ENCODE measurements at places on chromosomes 3 and 15.

DNA sequence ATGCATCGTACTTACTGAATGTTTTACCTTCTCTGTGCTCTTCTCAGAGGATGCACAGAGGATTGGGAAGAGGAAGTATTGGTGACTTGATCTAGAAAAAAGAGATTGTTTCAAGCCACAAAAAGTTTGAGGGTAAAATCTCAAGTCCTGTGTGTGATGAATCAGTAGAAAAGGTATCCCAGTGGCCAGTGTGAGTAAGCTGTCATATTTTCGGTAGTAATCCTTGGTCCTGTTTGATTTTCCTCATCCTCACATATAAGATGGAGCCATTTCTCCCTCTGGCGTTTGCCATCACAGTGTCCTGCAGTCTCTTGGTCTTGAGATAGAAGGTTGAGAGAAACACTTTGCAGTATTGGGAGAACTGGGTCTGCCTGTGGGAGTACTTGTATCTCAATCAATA, 166.8 kb downstream of the LPP start:
- H3K27ac ChIP-seq, result no peak overlapping the region
- H3K27me3 ChIP-seq, result no peaks in the 10 kb centered on the region
- no peaks in the 10 kb centered on the region for H3K36me3 ChIP-seq
- no peak for DNase-seq

- no peaks in the 10 kb centered on the region for H3K27me3 ChIP-seq
- no peak overlapping the region for H3K27ac ChIP-seq
- no peak overlapping the region for H3K4me3 ChIP-seq
- H3K36me3 ChIP-seq, result no peaks in the 10 kb centered on the region
These were observed 44.2 kb upstream of the ACP3 start for GRCh38 chr3:132273036-132273435.

GRCh38 chr3:129530251-129530791, 1.9 kb downstream of the RHO start:
- no peaks in the 10 kb centered on the region for H3K36me3 ChIP-seq
- H3K27ac ChIP-seq, result no peak overlapping the region
- H3K4me1 ChIP-seq, result peaks cover 21% of the 10 kb centered on the region
- DNase-seq, result peak; percentile 57
- no peak overlapping the region for H3K4me3 ChIP-seq
- H3K27me3 ChIP-seq, result no peaks in the 10 kb centered on the region

DNA sequence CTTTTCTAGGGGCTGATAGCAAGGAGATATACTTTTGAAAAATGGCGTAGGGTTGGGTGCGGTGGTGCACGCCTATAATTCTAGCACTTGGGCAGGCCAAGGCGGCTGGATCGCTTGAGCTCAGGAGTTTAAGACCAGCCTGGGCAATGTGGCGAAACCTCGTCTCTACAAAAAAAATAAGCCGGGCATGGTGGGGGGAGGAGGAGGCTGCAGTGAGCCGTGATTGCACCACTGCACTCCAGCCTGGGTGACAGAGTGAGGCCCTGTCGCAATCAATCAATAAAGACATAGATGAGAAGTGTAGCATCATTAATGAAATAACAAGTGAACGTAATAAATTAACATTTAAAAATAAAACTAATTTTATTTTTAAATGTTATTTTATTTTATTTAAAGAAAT, 134.6 kb downstream of the SLCO3A1 start:
- no peaks in the 10 kb centered on the region for H3K36me3 ChIP-seq
- peaks cover 4% of the 10 kb centered on the region for H3K4me1 ChIP-seq
- H3K27ac ChIP-seq, result no peak overlapping the region
- no peaks in the 10 kb centered on the region for H3K27me3 ChIP-seq
- no peak overlapping the region for H3K4me3 ChIP-seq

DNA sequence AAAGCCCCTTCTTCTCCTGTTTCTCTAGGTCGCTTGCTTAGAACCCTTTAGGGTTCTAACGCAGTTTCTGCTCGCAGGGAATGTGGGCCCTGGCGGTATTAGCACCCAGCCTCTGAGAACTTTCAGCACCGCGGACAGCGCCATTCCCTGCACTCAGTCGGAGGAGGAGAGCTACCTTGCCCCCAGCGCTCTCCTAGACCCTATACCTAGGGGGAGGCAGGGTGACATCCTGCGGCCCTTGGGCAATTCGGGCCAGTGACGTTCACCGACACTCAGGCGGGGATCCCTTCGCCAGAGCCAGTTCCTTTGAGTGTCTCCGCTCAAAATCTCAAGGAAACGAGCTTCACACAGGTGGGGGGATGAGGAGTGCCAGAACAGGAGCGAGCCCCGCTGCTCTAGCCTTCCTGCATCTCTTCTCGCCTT, 1.3 kb downstream of the SLC7A14 start:
- DNase-seq, result peak; percentile 96
- H3K4me1 ChIP-seq, result no peaks in the 10 kb centered on the region
- no peaks in the 10 kb centered on the region for H3K36me3 ChIP-seq
- peaks cover 19% of the 10 kb centered on the region for H3K27me3 ChIP-seq
- H3K27ac ChIP-seq, result no peak overlapping the region

- no peaks in the 10 kb centered on the region for H3K4me1 ChIP-seq
These were observed 75.6 kb downstream of the SAMMSON start for GRCh38 chr3:70075101-70075500.

- no peaks in the 10 kb centered on the region for H3K27me3 ChIP-seq
- no peaks in the 10 kb centered on the region for H3K4me1 ChIP-seq
- H3K4me3 ChIP-seq, result no peak overlapping the region
- DNase-seq, result no peak
- no peaks in the 10 kb centered on the region for H3K36me3 ChIP-seq
- no peak overlapping the region for H3K27ac ChIP-seq
These were observed 933.1 kb downstream of the EPHA3 start for GRCh38 chr3:90040554-90040953.

- no peaks in the 10 kb centered on the region for H3K36me3 ChIP-seq
- DNase-seq, result no peak
- H3K4me1 ChIP-seq, result no peaks in the 10 kb centered on the region
- no peaks in the 10 kb centered on the region for H3K27me3 ChIP-seq
These were observed 274.7 kb downstream of the ERC2 start for GRCh38 chr3:56193519-56193918.

- no peaks in the 10 kb centered on the region for H3K27me3 ChIP-seq
- H3K36me3 ChIP-seq, result no peaks in the 10 kb centered on the region
- no peak for DNase-seq
- H3K27ac ChIP-seq, result no peak overlapping the region
These were observed 25.8 kb downstream of the ALDH1L1 start for GRCh38 chr3:126154391-126155279.

DNA sequence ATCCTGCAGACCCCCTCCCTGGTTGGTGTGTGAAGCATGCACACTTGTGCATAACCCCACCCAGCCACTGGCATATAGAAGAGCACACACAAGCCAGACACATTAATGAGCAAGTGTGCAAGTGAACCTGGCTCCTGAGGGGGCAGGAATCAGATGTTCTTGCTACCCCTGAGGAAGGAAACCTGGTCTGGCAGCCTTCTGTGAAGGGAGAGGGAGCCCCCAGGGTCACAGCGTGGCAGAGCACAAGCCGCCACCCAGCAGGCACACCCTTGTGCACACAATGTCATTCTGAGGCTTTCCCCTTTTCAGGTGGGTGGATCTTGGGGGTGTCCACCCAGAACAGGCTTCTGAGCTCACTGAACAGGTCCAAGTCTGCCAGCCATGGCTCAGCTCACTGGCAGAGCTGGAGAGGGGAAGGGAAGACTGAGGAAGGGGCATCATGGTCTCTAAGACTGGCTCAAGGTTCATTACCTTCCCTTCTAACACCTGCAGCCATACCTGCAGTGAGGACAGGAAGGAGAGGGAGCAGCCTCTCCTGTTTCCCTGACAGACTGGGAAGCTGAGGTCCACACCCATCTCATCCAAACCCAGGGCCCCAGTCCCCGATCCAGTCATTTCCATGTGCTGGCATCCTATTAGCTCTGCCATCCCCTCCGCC, 31.6 kb upstream of the SEMA3F start:
- DNase-seq, result no peak
- no peaks in the 10 kb centered on the region for H3K27me3 ChIP-seq
- no peak overlapping the region for H3K27ac ChIP-seq
- H3K4me3 ChIP-seq, result no peak overlapping the region
- peaks cover 19% of the 10 kb centered on the region for H3K4me1 ChIP-seq

DNA sequence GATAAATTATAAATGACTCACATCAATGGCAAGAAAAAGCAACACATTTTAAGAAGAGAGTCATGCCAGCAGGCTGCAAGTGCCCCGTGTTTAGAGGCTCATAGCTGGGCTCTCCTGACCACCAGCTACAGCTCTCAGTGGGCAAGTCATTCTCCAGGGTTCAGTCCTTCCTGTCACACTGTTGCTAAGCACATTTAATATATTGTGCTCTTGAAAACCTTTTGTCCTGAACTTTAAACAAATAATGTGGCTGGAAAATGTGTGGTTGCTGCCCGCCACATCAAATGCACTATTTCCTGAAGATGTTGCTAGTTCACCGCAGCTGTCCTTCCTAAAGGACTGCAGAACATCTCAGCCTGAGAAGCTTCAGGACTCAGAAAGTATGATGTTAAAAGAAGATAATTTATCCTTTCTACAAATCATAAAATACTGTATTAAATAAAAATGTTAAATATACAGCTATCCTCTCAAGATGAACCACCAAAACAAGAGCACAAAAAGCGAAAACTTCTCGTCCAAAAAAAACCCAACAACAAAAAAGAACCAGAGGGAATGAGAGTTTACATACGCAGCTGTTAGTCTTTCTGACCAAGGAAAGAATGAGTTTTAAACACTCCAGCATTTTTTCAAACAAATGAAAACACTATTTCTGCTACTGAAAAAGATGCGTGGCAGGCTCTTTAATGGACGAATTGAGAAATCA, 951 bp downstream of the TARS3 start:
- peak overlapping the region; percentile 77 for H3K4me3 ChIP-seq
- H3K36me3 ChIP-seq, result peaks cover 10% of the 10 kb centered on the region
- no peaks in the 10 kb centered on the region for H3K27me3 ChIP-seq
- no peak for DNase-seq
- H3K27ac ChIP-seq, result no peak overlapping the region
- peaks cover 2% of the 10 kb centered on the region for H3K4me1 ChIP-seq

DNA sequence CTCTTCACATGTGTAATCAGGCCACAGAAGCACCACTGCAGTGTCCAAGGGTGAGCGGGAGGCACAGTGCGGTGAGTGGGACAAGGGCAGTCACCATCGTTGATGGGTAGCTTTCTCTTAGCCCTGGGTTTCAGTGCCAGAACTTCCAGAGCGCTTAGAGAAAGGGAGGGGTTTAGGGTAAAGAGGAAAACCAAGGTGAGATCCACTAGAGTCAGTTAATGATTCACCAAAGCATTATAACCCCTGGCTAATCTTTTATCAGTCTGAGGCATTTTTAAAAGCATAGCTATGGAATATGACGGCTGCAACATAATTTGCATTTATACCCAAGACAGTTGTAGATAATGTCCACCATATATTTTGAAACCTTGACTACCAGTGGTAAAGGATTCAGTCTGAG, 94.8 kb downstream of the SHQ1 start:
- no peaks in the 10 kb centered on the region for H3K36me3 ChIP-seq
- no peaks in the 10 kb centered on the region for H3K4me1 ChIP-seq
- H3K4me3 ChIP-seq, result no peak overlapping the region
- no peak for DNase-seq
- no peaks in the 10 kb centered on the region for H3K27me3 ChIP-seq

DNA sequence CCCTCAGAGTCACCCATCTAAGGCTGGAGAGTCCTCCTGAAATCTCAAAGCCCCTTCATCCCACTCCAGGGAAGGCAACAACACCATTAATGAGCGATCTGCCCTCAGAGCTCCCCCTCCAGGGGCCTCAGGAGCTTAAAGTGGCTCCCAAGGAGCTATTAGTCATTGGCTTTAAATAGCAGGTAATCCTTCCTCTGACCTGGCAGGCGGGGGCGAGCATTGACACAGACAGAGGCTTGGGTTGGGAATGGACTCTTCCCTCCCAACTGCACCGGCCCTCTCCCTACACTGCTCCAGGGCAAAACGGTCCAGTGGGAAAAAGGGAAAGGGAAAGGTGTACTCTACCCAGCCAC, 1.4 kb downstream of the MFGE8 start:
- H3K4me3 ChIP-seq, result peak overlapping the region; percentile 89
- peaks cover 27% of the 10 kb centered on the region for H3K4me1 ChIP-seq
- DNase-seq, result no peak

- H3K4me3 ChIP-seq, result no peak overlapping the region
- no peaks in the 10 kb centered on the region for H3K27me3 ChIP-seq
- no peaks in the 10 kb centered on the region for H3K36me3 ChIP-seq
- H3K4me1 ChIP-seq, result no peaks in the 10 kb centered on the region
These were observed 211.8 kb upstream of the DPH6 start for GRCh38 chr15:35757765-35758164.

DNA sequence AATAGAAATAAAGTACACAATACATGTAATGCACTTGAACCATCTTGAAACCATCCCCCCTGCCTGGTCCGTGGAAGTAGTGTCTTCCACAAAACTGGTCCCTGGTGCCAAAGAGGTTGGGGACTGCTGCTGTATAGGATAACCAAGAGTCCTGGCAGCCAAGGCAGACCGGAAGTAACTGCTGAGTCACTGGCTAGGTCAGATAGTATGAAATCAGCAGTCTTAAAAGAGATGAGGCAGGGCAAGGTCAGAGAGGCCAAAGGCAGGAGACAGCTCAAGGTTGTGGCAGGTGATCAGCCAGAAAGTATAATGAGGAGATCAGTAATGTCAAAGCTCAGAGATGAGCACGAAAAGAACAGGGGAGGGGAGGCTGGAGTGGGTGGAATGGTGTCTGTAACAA, 60.2 kb downstream of the MAP3K13 start:
- no peak for DNase-seq
- no peak overlapping the region for H3K4me3 ChIP-seq
- H3K4me1 ChIP-seq, result no peaks in the 10 kb centered on the region
- H3K36me3 ChIP-seq, result no peaks in the 10 kb centered on the region
- no peak overlapping the region for H3K27ac ChIP-seq

- H3K27ac ChIP-seq, result no peak overlapping the region
- H3K36me3 ChIP-seq, result no peaks in the 10 kb centered on the region
- DNase-seq, result no peak
- H3K27me3 ChIP-seq, result no peaks in the 10 kb centered on the region
These were observed 19.0 kb downstream of the PDHB start for GRCh38 chr3:58414538-58415197.

DNA sequence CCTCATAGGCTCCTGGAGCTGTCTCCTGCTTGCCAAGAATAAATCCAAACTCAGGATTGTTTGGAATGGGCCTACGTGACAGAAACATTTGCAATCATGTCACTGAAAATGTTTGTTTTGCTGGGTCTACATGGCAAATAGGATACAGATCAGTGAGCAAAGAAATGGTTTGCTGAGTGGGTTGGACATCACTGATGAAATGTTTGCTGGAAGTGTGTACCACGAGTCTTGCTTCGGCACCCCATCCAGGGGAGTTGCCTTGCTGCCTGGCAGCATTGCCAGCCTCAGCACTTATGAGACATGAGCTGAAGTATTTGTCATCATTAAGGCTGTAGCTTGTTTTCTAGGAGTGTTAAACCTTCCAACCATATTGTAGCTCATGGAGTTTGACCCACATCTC, 213.3 kb upstream of the CFAP20DC start:
- no peaks in the 10 kb centered on the region for H3K4me1 ChIP-seq
- H3K36me3 ChIP-seq, result no peaks in the 10 kb centered on the region
- no peak for DNase-seq
- H3K4me3 ChIP-seq, result no peak overlapping the region
- H3K27ac ChIP-seq, result no peak overlapping the region

DNA sequence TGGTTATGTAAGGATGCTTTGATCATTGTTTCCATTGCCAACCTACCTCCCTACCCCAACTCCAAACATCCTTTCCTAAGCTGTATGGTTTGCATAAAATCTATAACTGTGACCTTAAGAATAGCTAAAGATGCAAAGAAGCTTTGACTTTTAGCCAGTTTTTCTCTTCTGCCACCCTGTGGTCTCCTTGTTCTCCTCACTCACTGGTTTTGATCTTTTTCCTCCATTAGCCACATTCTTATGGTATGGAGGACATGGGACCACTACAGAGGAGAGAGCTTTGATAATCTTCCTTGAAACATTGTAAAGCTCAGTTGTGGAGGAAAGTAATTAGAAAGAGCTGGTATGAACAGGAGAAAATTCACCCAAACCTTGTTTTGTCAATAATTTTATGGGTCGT, 115.9 kb downstream of the NEK11 start:
- no peaks in the 10 kb centered on the region for H3K27me3 ChIP-seq
- no peaks in the 10 kb centered on the region for H3K36me3 ChIP-seq
- H3K4me1 ChIP-seq, result no peaks in the 10 kb centered on the region
- H3K27ac ChIP-seq, result no peak overlapping the region
